ENCODE measurements at places on chromosomes 13 and 19.
A peak's percentile ranks its signal among the peaks of the same experiment; 100 is the strongest.

DNA sequence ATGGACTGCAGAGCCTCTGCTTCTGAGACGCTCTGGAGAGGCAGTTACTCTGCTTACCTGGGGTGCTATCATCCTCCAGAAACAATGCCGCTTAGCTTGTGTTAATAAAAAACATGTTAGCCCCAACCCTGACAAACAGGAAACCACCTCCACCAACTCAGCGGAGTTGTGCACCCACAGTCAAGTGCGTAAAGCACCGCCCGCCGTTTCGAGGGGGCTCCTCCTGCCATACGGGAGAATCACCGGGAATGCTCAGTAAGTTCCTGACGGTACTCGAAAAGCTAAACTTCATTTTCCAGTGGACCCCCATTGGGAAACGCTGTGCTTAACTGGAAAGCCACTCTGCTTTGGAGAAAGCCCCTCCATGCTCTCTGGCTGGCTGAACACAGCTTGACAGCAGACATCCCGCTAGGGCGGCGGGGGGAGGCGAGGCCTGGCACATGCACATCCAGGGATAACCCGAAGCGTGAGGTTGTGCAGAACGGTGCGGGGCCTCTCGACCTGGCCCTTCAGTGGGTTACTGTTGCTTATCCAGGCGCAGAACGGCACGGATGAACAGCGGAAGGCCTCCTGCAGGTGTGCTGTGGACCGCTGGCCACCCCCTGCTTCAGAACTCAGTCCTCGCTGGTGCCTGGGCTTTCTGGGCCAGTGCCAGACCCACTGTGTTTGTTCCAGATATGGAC is 17.1 kb downstream of the GAS6 start:
- no peak for DNase-seq

DNA sequence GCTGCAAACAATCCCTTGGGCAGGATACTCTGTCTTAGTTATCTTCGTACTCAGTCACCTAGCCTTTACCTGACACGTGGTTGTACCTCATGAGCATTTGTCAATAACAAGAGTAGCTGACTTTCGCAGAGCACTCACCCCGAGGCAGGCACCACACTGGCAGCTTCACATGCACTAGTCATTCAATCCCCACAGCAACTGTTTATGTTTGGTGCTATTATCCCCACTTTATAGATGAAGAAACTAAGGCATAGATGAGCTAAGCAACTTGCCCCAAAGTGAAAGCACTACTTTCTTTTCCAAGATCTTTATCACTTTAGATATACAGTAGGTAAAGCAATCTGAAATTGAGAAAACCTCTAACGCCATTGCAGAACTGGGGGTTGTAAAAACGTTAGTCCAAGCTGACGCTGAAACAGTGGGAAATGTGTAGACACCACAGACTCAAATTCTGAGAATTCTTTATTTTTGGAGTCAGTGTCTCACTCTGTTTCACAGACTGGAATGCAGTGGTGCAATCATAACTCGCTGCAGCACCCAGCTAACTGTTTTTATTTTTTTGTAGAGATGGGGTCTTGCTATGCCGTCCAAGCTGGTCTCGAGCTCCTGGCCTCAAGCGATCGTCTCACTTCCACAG is 446.0 kb downstream of the FOXO1 start:
- no peak for DNase-seq

DNA sequence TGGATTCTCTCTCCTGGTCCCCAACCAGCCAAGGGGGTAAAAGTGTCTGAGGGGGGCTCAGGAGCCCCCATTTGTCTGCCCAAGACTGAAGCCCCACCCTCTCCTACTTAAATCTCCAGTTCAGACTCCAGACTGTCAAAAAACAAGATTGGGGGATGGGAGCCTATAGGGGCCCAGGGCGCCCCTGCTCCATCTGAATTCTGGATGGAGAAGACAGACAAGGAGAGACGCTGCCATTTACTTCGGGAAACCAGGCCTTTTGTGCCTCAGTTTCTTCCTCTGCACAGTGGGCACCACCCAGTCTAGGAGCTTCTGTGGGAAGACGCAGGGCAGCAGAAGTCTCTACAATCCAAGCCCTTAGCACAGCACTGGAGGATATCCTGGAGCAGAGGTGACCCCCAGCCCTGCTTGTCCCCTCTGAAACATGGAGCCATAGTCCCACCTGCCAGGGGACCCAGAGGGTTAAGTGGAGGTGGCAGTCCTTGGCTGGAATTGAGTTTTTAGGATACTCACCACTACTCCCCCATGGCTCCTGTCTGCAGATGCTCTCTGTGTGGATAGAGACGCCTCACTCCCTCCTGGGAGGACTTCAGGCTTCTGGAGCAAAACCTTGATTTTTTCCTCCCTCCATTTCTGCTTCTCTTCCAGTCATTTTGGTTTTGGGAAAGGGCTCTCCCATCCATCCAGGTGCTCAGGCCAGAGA is 1.7 kb upstream of the CRLF1 start:
- DNase-seq, result no peak

DNA sequence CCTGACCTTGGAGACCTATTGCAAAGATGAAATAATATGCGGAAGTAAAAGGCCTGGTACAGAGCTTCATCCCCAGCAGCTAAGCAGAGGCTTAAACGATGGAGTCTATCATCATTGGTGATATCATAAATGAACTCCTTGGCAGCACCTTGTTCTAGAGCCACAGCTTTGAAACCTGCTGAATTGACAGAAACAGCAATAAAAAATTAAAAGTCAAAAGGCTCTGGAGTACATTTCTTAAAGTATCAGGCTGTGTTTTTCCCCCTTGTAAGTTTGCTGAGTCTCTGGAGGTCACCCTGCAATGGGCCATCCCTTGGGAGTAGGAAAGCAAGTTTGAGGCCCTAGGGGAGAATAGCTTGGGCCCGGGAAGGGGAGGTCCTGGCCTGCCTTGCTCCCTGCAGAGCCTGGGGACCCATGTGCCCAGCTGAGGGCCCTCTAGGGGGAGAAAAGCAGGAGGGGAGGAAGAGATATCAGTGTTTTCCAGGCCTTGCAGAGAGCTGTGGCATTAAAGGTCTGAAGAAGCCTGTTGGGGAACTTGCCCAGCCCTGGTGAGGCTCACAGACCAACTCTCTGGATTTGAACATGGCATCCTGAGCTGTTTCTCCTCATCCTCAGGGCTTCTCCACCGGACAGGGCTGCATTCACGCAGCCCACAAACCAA is 416.1 kb downstream of the ZNF536 start:
- no peak for DNase-seq

- no peak for DNase-seq
Observed at GRCh38 chr13:41905600-41906254, 55.2 kb downstream of the VWA8 start.

GRCh38 chr19:13906521-13906904 is 512 bp downstream of the CC2D1A start:
- DNase-seq, result no peak

GRCh38 chr13:72144636-72145035 is 277.6 kb upstream of the DACH1 start:
- DNase-seq, result no peak

DNA sequence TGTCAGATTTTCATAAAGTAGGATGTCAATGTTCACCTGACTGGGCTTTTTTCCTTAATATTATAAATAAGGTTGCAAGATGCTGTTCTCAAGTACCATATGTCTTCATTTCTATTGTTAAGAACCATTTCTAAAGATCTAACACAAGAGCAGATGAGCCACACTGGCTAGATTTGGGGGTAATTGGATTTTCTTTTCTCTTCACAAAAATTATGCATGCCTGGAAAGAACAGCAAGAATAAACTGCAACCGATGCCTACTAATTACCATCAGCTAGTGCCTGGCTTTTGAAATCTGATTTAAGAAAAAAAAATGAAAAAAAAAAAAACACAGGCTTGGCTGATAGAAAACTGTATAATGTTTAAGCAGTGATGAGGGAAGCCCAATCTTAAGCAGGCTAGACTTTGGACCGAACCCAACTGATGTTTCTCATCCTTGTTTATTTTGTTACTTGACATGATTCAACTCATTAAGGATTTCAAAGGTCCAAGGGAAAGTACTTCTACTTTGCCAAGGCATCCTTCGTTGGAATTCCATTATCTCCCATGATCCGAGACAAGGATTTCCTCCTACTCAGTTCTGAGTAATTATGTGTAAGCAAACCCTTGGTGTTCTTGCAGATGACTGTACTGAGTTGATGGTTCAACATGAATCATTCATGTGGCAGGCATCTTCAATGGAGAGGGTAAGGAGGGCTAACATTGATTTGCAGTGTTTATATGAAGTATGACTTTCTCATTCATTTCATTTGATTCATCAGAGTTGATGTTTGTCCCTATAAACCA is 300.5 kb downstream of the SPRY2 start:
- DNase-seq, result peak; percentile 43

- DNase-seq, result no peak
Observed at GRCh38 chr19:22523940-22524339, 101.8 kb upstream of the ZNF98 start.

- no peak for DNase-seq
Observed at GRCh38 chr13:32262165-32262564, 53.0 kb downstream of the ZAR1L start.

GRCh38 chr13:67095621-67096020 is 134.5 kb downstream of the PCDH9 start:
- DNase-seq, result no peak

GRCh38 chr13:77930430-77930829 is 11.8 kb upstream of the EDNRB start:
- no peak for DNase-seq

DNA sequence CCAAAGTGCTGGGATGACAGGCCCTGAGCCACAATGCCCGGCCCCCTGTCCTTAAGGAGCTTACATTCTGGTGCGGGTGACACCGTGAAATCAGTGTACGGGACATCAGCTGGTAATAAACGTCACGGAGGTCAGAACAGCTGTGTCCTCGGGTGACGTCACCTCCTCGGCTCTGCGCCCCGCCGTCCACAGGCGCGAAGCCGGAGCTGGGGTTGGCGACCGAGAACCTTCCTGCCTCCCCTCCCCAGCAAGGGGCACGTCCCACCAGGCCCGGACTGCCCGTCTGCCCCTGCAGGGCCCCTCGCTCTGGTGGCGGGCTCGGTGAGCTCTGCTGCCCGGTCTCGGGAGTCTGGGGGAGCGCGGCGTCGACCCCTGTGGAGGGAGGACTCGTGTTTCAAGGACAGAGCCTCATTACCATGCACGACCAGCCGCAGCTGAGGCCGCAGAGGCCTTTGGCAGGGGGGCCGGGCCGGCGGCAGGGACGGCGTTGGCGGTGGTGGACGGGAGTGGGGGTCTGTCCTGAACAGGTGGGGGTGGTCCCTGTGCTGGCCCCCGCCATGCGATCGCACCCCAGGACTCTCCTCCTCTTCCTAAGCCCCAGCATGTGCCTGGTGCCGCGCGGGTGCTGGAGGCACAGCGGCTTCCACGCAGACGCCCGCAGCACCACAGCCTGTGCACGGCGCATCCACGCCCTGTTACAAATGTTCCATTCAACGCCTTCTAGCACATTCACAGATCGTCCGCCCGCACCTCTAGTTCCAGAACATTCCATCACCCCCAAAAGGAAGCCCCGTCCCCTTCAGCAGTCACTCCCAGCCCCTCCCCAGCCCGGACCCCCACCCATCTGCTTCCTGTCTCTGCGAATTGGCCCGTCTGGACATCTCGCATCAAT is 5.4 kb downstream of the LINGO3 start:
- DNase-seq, result no peak

- no peak for DNase-seq
Observed at GRCh38 chr13:64930636-64931035, 2299.5 kb downstream of the PCDH9 start.

All from left renal pelvis (tissue), 4 donors.